ENCODE measurements at places on chromosomes 2 and 18.

DNA sequence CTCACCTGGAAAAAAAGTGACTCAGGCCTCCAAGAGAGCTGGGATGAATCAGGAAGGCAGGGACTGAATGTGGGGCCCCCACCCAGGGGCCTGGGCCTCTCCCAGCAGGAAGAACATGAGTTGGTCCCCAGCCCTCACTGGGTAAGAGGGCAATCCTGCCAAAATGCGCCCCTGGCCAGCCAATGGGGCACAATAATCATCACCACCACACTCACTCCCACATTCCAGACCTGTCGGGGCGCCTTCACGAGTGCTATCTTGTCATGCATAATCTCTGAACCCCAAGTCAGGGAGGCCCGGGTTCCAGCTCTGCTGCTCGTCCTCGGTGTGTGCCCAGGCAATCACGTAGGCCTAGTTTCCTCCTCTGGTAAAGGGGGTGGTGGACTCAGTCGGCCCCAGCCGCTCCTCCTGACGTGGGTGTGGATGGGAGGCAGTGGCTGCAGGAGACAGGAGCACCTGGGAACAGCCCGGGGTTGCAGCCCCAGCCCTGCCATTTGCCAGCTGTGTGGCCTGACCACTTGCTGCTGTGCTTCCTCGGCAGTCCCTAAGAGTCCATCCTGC is 115.1 kb downstream of the CYP26B1 start:
- DNase-seq = peak; percentile 58

DNA sequence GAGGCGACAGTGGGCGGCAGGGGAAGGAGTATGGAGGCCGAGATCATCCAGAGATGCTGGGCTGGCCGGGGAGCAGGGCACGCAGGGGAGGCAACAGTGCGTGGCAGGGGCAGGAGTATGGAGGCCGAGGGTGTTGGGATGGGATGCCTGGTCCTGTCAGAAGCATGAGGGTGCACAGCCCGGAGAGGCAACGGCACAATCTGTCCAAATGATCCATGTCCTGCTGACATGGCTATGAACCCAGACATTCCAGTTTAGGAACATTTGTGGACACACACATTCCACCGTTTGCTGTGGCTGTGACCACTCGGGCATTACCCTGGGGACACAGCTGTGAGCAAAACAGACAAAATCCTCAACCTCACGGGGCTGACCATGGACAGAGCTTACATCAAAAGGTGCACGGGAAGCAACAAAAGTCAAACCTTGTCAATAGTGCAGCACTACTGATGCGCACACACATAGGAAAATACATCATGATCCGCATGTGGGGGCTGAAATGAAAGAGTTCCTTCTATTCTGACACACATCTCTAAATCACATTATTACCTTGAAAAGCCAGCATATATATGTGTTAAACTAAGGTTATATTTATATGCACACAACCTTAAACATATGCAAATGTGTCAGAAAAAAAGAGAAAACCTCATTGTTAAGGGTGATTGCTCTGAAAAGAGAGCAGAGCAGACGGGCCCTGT is 144.0 kb upstream of the GPC1 start:
- DNase-seq = no peak

DNA sequence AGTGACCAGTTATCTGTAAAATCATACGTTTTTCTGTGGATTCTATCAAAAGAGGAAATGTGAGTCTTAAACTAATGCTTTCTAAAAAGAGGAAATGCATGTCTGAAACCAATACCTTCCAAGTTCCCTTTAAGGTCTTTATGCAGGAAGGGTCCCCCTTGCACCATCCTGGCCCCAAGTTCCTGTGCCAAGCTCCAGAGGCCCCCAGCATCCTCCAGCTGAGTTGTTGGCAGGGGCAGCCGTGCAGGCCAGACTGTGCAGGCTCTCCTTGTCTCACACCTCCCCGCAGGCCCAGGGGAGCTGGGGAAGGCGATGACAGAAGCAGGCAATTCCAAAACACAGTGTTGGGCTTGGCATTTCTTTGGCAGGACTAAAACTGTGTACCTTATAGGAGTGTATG is 39.2 kb downstream of the DPYSL5 start:
- DNase-seq = no peak

- DNase-seq = peak; percentile 40
Observed at GRCh38 chr2:135473567-135473966, 57.5 kb downstream of the ZRANB3 start.

GRCh38 chr2:191866675-191867506 is 20.0 kb upstream of the CAVIN2 start:
- DNase-seq = peak; percentile 91

DNA sequence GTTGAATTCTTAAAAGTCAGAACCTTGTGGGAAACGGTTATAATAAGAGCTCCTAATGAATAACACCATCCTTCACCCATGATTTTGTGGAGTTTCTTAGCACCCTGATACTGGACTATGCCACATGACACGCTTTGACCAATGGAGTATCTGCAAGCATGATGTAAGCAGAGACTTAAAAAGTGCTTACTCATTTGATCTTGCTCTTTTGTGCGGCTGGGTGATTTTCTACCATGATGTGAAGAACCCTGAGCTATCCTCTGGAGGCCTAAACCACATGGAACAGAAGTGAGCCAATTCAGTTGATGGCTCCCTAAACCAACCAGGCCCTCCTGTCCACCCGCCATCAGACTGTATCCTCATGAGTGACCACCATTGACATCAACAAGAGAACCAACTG is 70.9 kb downstream of the TCF4 start:
- no peak for DNase-seq
